ENCODE measurements at places on chromosomes 3 and 15.

DNA sequence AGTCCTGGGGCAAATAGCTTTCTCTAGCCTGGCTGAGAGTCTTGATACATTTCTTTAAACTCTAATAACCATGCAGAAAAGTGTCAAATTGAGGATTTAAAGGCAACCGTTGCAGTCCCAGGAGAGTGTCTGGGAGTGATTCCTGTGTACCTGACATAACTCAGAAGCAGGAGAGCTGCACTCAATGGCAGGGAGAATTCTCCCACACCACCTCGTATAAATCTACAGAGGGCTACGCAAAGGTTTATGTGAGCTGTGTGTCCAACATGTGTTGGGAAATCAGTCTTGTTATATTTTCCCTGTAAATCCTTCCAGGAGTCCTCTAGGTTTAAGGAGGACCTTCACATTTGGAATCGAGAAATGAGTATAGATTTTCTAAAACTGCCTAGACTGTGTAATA, 192.6 kb downstream of the WDR72 start:
- no peak for DNase-seq

GRCh38 chr3:37925157-37925556, 63.5 kb downstream of the CTDSPL start:
- DNase-seq = no peak

GRCh38 chr3:42067326-42067725, 23.8 kb upstream of the TRAK1 start:
- no peak for DNase-seq

DNA sequence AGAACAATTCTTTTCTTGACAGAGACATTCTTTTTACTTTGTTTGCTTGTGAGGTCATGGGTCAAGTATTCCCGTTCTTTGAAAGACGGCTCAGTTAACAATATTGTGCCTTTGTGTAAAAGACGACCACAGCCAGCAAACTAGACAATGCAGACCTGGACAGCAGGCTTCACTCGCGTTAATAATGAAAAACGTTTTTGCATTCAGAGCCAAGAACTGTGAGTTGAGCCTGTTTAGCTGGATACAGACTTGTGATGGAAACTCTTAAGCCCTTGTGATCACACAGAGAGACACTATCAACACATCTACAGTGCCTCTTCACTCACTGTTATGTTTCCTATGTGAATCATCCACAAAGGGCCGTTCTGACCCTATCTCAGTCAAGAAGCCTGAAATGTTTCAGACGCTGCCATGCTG, 37.3 kb upstream of the CMTM7 start:
- DNase-seq = no peak

DNA sequence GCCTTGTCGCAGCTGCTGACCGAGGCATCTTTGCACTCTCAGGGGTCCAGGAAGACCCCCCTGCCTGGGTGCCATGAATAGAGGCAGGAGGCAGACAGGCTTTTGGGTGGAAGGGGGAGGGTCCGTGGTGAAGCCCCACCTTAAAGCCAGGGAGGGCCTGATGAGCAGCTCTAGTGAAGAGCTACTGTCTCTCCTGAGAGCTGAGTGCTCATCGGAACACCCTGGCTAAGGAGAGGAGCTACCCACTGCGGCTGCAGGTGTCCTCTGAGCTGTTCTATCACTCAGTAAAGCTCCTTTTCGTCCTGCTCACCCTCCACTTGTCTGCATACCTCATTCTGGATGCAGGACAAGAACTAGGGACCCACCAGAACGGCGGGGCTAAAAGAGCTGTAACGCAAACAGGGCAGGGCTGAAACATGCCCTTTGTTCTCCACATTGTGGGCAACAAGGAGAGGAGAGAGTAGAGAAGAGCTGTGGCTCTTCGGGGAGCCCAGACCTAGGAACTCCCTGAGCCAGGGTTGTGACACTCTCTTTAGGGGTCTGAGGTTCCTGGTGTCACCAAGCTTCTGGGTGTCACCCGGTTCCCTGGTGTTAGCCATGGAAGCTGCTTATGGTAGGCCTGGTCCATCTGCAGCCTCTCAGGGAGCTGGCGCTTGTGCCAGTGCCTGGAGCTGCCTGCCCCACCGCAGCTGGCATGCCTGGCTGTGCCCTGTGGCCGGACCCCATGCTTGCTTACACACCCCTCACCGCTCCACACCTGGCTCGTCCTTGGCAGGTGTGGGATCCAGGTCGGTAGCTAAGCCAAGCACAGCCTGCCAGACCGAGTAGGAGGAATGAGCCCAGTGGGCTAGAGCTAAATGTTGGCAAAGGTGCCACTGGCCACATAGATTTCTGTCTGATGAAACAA, 26.2 kb upstream of the TFG start:
- DNase-seq = no peak

- DNase-seq = no peak
Observed at GRCh38 chr3:13894096-13894806, 14.4 kb upstream of the WNT7A start.
